ENCODE measurements at places on chromosomes 7 and 10.

DNA sequence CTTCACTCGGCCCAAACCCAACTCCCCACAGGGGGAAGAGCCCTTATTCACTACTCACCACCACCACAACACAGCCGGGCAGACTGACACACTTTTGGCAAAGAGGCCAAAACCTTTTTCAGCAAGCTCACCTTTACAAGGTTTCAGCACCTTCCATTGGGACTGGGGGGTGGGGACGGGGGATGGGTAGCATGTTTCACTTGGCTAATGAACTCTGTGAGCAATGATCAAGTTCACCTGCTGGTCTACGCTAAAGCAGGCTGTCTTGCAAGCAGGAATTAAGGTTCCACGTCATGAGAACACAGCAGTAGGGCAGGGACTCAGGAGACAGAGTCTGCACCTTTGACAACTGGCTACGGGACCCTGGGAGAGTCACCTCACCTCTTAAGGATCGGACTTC lies 7.0 kb downstream of the FAM53B start:
- no peak for DNase-seq

GRCh38 chr10:33930079-33930478 lies 595.6 kb upstream of the NRP1 start:
- no peak for DNase-seq

DNA sequence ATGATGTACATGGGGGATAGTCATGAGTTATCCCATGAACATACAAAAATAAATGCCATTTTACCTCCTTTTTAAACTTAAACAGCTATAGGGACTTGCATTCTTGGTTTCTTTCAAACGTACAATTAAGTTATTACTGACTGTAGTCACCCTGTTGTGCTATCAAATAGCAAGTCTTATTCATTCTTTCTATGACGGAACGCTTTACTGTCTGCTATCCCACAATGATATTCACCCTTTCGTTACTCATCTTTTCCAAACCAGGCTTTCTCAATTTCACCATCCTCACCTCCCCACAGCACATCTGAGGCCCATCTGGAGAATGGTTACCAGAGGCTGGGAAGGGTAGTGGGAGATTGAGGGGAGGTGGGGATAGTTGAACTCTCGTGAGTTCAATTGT lies 218.8 kb downstream of the PHF14 start:
- no peak for DNase-seq

DNA sequence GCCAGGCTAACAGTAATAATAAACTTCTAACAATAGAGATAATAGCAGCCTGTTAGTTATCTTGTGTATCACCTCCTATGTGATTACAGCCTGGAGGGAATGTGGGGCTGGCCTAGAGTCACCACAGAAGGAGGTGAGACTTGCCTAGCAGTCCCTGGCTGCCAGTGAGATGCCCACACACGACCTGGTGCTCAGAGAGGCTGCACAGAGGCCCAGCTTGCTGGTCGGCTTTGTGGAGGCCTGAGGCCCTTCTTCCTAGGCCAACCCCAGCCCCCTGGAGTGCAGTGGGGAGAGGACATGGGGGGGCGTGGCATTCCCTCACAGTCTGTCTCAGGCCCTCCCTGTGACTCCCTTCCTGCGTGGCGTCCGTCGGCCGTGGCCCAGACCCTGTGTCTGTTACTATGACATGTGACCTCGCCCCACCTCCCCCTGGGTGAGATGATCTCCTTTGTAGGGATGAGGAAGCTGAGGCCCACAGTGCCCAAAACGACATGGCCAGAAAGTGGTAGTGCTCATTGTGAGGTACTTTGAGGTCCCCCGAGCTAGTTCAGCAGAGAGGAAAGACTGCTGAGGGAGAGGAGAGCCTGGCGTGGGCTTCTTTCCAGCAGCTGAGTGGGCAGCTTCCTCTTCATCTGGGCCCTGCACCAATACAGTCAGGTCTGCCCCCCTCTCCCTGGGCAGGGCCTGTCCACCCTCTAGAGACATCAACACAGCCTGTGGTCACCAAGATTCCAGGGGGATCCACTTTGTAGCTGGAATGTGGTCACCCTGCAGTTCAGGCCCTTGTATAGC lies 29.7 kb downstream of the UNC5B start:
- no peak for DNase-seq

DNA sequence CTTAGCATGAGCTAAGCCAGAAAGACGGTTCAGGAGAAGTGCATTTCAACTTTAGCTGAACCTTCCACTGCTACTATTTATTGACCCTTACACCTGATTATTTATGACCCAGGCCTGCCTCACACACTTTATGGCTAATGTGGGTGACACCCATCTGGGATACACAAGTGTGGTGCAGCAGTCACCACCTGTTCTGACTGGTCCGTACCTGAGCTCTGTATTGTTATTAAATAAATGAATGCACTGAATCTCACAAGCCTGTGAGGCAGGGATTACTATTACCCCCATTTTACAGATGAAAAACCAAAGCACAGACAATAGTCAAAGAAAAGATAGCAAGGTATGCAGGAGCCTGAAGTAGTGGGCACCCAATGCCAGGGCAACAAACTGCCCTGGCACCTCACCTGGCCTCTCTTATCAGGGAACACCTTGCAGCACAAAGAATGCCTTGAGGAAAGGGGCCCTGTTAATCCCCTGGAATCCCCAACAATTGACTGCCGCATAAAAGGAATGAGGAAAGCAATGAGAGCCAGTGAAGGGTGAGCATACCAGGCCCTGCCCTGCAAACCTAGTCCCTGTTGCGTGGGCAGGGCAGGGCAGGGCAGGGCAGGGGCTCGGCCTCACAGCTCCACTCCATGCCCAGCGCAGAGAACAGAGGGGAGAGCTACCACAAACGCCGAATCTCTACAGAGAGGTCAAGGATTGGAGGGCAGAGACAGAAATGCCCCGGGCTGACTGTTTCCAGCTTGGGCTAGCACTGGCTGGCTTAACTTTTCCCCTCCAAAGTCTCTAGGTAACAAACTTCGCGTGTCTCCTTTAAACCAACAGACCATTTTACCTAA lies 1.3 kb downstream of the ANXA11 start:
- DNase-seq: peak; percentile 84

GRCh38 chr10:112475575-112476218 lies 28.7 kb downstream of the VTI1A start:
- DNase-seq: no peak

DNA sequence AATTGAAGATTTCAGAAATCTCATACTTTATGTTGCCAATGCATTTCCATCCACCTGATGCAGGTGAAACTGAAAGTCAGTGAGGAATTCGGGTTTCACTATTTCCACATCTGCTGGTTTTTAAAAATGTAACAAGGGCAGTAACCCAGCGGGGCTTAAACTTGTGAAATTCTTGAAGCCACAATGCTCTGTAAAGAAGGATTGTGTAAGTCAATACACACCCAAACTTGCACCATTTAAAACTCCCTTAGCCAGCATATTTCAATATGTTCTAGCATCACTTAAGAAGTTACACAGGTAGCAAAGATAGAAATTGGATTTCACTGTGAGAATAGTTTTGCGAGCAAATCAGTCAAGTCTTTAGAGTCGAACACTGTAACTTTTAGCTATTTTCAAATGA lies 386.1 kb downstream of the PLXDC2 start:
- DNase-seq: no peak
